ENCODE measurements at places on chromosomes 5 and 9.

DNA sequence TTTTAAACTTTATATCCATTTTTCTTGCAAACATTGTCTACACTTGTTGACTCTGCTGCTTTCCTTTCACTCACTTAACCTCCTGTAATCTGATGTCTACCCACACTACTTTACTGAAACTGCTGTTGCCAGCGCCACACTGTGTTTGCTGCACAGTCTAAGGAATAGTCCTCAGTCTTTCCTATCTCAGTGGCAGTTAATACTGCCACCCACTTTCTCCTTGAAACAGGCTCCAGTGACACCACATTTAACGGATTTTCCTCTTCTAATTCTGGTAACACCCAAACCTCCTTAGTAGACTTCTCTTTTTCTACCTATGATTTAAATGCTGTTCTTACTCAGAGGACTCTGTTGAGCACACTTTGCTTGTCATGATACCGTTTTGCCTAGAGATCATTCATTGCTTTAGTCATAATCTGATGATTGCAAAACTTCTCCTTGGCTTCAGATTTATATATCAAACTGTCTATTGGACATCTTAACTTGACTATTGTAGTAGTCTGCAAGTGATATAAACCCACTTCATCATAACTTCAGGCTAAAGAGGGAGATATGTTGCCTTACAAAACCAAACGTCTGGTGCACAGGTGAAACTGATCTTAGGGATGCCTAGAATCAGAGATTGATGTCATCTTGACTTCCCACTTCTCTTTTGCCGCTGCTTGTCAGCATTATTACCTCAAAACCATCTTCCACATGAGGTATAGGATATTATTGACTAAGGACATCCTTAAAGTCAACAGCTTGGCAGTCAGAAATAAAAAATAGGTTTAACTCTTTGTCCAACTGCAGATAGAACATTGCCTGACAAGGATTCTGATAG, 94.1 kb downstream of the CDC42SE2 start:
- DNase-seq = no peak

DNA sequence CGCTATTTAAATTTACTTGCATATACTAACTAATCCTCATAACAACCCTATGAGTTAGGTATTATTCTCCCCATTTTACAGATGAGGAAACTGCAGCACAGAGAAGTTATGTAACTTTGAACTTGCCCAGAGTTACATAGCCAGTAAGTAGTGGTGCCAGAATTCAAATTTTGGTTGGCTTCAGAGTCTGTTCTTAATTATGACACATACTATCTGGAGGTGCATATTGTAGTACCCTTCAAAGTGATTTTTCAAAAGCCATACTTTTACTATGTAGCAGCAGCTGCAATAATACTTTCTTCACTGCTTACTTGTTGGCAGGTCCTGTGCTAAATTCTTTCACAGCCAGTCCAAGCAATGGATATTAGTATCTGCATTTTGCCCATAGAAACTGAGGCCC, 16.4 kb downstream of the MAN2A1 start:
- no peak for DNase-seq

DNA sequence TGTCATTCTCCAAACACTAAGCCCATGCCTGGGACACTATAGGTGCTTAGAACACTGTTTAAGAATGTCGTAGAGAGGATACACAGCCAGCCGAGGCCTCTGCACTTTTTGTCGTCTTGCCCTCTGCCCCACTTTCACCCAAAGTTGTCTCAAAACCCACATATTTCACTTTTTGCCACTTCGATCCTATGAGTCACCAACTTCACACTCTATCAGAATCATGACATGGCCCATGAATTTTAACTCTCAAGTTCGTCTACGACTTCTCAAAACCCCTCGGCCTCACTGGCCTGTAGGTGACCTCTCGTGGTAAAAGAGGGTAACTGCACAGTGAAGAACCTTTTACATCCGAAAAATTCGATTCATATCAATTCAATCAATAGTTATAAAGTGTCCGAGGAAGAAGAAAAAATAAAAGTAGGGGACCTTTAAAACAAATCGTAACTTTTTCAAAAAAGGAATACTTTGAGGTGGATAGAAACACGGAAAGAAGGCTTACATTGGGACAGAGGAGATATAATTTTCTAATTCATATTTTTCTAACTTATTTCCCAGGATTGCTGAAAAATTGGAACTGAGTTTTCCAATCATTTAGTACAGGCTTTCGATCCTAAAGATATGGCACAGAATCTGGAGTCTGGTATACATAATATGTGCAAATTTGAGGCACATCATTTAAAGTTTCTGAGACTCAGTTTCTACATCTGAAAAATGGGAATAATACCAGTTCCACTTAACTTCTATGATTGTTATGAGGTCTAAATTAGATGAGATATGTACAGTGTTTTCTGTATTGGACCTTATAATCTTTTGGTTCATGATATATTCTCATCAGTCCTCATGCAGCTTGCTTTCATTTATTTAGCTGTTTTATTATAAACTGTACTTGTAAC, 122.6 kb downstream of the APBA1 start:
- no peak for DNase-seq

- no peak for DNase-seq
Measured at GRCh38 chr9:4982721-4983482, 2.2 kb upstream of the JAK2 start.

DNA sequence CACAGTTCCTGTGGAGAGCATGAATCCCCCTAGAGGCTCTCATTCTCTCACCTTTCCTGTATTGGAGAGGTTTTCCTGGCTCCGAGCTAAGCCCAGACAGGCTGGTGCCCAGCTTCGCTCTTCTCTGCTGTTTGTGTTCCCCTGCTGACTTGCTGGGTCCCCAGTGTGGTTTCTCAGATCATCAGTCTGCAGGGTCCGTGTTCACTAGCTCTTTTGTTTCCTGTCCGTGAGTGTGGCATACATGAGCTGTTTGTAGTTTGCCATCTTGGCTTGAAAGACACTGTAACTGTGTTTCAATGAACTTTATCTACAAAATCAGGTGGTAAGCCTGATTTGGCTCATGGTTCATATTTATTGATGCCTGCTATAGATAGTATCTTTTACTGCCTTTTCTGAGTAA, 23.8 kb downstream of the LOX start:
- no peak for DNase-seq

GRCh38 chr5:139640421-139641115, 7.6 kb upstream of the CXXC5 start:
- no peak for DNase-seq

DNA sequence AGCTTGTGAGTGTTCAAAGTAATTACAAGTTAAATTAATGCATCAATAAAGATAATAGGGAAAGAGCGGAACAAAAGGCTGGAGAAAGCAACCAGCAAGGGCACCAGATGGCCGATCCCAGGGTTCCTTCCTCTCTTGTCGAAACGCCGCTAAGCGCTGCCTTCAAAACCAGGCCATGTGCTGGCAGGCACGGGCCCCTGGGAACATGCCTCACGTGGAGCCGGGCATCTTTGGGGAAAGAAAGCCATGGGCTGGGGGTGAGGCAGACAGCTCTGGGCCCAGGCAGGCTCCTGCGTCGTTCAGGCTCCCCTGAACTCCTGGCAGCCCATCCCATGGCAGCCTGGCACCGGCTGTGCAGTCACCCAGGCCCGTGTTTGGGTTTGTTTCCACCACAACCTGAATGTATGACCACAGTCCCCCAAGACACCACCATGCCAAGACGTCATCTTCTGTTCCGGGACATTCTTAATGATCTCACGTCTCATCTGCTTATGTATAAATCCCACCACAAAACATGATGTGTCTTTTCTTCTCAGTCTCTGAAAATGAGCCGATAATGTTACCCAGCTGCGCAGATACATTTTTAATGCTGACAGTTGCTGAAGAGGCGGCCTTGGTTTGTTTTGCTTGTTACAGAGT, 110.4 kb upstream of the SARDH start:
- DNase-seq = no peak

DNA sequence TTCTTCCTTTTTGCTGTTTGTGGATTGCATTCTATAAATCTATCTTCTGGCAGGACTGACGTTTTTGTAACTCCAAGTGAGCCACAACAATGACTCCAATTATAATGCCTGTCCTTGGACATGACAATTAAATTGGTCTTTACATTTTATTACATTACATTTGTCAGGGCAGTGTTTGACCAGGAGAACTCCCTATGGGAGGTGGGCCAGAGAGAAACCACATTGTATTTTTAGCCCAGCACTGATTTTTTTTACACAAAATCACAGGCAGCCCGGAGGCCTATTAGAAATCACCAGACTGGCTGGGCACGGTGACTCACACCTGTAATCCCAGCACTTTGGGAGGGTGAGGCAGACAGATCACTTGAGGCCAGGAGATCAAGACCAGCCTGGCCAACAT, 99.1 kb upstream of the SMC5 start:
- no peak for DNase-seq

DNA sequence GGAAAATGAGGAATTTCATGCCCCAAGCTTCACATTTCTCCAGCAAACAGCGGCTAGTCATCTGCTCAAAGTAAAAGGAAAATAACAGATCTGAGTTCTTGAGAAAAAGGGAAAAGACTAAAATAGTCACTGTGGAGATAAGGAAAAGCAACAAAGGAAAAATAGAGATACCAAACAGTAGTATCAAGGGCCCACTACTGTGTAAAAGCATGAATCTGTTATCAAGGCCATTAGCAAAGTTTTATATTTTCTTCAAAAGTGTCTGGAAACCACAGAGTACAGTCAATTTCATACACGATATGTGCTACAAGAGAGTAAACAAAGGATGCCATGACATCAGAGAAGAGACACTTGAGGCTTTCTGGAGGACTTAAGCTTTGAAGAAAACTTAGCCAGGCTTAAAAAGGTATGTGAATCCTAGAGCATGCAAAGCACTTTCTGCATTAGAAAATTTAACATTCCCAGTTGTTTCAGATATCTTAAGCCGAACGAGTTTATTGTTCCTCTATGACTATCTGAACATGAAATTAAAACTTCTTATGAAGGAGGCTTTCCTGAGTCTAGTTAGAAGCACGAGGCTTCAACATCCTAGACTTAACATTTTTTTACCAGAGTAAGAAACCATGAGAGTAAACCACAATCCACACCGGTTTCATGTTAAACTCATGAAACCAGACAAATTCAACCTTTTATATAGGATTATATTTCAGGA, 1.2 kb downstream of the TTC33 start:
- no peak for DNase-seq

DNA sequence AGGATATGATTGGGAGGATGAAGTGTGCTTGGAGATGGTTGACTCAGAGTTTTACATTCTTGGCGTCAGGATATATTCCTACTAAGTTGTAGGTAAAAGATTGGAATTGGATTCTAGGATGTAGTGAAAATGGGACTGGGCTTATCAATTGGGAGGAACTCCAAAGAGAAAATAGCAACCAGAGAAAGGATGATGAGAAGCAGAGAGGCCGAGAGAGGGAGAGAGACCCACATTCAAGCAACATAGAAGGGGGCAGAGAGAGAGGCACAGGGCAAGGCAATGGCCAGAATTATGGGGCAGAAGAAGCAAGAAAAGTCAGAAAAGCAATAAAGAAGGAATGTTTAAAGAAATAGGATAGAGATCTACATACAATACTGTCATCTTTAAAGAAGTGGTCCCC, 217.9 kb upstream of the ACTBL2 start:
- no peak for DNase-seq

GRCh38 chr5:100691085-100691484, 155.9 kb downstream of the FAM174A start:
- no peak for DNase-seq

GRCh38 chr5:57586649-57587048, 104.0 kb upstream of the ACTBL2 start:
- DNase-seq = no peak

- DNase-seq = no peak
Measured at GRCh38 chr5:168273056-168273980, 18.1 kb upstream of the WWC1 start.

DNA sequence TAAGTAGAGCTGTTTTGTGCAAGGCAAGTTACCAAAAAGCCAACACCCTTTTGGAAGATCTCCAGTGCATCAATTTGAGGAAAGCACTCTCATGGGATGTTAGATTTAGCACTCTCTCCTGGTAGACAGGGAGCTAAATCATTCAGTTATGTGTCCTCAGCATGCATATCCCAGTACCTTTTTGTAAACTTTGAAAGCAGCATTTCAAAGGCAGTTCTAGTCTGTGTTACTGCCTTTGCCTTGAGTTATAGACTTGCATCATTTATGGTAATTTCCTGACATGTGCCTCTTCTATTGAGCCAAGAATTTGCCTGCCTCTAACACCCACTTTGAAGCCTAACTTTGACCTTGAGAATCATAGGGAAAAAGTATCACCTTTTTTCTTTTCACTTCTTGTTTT, 120.6 kb downstream of the KIF4B start:
- DNase-seq = no peak

DNA sequence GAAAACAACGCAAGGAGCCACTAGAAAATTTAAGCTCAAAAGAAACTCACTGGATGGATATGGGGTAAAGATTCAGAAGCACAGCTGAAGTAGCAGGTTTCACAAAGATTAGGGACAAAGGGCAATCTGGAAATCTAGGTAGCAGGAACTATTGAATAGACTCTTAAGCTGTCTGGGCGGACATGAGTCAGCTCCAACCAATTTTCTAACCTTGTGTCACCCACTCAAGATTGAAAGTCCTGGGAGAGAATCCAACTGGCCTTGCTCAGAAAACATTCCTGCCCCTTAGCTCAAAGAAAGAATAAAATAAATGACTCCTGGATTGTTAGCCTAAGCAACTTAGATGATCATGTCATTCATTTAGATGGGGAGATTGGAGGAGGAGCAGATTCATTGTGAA, 69.2 kb downstream of the STK32A start:
- DNase-seq = no peak

- no peak for DNase-seq
Measured at GRCh38 chr9:4828761-4829160, 36.0 kb downstream of the RCL1 start.

GRCh38 chr9:93667006-93667405, 90.6 kb downstream of the PHF2 start:
- no peak for DNase-seq

- DNase-seq = no peak
Measured at GRCh38 chr5:103327893-103328292, 69.3 kb downstream of the MACIR start.

DNA sequence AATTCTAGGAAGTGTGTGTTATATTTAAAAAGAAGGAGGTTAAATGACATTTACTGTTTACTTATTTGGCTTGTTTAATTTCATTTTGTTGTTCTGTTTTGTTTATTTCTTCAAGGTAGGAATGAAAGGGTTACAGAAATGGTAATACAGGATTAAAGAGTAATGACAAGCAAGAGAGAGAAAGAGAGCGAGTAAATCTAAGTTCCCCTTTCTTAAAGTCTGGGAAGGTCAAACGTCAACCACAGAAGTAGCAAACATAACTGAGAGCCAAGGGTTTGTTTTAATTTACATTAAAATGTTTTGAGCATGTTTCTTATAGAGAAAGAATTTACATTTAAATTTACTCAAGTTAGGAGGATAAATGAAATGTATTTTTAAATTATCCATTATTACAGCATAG, 18.7 kb downstream of the HCN1 start:
- no peak for DNase-seq
